ENCODE measurements at places on chromosomes 16 and 17.
A peak's percentile ranks its signal among the peaks of the same experiment; 100 is the strongest.

DNA sequence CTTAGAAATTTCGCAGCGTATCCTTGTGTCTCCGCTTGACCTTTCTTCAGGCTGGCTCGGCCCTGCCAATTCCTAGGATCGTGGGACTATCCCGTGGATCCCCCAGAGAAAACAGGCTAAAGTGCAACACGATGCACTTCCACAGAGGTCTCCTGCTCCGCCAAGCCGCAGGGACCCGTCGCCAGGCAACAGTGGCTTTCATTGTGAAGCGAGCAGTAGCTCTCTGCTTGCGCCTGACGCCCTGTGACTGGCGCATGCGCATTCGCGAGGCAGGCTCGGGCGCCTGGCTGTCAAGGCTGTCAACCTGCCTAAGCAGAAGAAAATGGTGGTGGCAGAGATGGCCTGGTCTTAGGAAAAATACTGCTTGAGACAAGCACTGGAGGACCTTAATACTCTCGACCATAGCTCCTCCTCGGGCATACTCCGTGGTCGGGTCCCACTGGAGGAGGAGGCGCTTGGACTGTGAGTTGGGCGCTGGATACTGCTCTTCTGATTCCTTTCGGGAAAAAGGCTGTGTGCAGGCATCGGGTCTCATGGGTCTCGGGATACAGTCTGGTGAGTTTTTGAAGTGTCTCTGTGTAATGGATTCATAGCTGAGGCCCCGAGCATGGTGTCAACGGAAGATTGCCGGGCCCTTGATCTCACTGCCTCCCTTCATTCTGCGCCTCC is 2336.1 kb downstream of the TP53TG3F start:
- DNase-seq, result peak; percentile 77

GRCh38 chr17:1112875-1113274 is 66.9 kb downstream of the ABR start:
- no peak for DNase-seq

- no peak for DNase-seq
Measured at GRCh38 chr16:52398491-52398960, 148.4 kb downstream of the TOX3 start.

DNA sequence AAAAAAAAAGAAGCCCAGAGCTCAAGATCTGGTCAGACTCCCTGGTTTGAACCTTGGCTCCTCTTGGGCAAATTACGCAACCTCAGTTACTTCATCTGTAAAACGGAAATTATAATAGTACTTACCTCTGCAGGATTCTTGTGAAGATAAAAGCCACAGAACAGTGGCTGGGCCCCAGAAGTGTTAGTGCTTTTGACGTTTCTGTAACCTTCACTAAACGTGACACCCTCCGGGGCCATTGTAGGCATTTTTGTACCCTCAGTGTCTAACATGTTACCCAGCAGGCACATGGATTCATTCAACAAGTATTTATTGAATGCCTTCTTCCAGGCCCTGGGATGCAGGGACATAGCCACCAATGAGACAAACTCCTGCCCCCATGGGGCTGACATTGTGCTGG is 58.0 kb downstream of the PITPNC1 start:
- no peak for DNase-seq
